Choroid plexus epithelial cell (primary cell): ENCODE measurements at places on chromosomes 2 and 18.

DNA sequence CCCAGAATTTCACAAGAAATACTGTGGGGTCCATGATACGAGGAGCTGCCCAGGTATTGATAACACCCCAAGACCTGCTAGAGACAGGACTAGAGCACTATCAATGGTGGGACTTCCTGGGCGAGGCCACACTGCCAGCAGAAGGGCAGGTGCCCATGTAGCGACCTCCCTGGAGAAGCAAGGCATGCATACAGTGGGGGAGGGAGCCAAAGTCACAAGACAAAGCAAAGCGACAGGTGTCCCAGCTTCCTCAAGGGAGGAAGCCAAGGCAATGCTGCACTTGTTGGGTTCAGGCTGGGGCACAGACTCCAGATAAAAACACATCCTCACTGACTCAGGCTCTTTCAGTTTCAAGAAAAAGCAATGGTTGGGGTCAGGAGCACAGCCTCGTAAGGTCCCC is 7.5 kb downstream of the CD207 start:
- no peak for DNase-seq

DNA sequence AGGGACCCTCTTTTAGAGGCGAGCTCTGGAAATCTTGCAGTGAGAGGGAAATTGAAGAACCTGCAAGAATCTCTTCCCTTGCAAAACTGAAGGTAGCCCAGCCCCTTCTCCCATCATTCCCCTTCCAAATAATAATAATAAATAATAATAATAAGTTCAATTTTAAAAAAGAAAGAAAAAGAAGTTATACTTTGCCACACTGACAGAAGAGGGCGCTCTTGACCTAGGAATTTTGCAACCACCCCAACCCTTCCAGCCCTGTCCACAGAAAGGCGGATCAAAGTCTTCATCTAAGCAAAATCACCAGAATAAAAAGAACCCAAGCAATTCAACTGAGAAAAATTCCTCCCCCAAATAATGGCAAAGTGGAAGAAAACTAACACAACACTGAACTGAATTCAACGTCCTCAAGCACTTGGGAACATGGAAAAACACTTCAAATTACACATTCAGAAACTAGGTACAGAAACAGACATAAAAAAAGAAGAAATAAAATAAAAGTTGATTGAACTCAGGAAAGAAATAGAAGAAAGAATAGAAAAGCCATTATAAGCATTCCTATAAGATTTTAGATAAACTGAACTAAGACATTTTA is 98.9 kb upstream of the GLS start:
- peak; percentile 86 for DNase-seq

- peak; percentile 86 for DNase-seq
These were observed 246.2 kb downstream of the XIRP2 start for GRCh38 chr2:167134381-167135072.

DNA sequence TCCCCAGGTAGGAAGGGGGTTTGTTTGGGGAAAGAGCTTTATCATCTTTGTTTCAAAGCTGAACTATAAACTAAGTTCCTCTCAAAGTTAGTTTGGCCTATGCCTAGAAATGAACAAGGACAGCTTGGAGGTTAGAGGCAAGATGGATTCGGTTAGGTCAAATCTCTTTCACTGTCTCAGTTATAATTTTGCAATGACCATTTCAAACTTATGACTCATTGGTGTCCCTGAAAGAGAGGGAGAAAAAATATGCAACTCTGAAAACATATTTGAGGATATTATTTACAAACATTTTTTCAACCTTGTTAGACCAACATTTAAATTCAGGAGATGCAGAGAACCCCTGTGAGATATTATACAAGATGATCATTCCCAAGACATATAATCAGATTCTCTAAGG is 95.7 kb downstream of the EFEMP1 start:
- peak; percentile 43 for DNase-seq

DNA sequence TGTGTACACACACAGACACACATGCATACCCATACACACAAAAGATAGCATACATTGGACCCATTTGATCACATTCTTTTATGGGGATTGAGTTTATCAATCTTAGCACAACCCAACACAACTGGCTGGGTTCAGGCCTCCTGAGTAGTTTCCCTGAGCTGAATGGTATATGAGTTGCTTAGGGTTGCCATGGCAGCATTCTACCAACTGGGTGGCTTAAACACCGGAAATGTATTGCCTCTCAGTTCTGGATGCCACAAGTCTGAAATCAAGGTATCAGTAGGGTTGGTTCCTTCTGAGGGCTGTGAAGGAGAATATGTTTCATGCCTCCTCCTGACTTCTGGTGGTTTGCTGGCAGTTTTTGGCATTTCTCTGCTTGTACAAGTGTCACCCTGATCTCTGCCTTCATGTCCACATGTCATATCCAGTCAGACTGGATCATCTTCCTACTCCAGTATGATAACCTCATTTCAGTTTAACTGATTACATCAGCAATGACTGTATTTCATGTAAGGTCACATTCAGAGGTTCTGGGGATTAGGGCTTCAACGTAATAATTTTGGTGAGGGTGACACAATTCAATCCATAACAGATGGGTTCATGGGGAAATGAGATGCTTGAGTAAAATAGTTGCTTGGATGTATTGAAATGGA is 212.7 kb downstream of the KCNE4 start:
- DNase-seq, result no peak

GRCh38 chr2:29113891-29114321 is 1.3 kb upstream of the CLIP4 start:
- DNase-seq, result peak; percentile 88

DNA sequence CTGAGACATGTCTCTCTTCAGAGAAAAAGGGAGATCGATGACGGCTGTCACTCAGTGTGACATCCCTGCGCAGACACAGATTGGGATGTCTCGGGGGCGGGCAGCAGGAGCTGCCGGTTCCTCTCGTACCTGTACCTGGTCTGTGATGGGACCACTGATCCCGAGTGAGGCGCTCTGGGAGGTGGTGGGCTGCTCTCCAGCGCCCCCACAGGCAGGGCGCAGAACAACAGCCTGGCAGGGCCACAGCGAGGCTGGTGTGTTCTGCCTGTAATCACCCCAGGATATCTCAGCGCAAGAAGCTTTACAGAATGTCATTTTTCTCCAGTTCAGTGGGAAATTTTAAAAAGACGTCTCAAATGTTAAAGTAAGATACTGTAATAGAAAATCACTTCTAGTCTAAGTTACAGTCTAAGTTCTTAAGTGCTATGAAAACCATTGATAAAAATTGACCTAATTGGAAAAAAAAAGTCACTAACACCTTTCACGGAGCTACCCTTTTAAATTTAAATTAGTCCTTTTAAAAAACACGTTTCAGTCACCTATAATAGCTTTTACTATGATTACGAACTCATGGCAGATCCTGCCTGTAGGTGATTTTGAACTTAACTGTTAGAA is 189.8 kb downstream of the SNTG2 start:
- DNase-seq, result peak; percentile 34

DNA sequence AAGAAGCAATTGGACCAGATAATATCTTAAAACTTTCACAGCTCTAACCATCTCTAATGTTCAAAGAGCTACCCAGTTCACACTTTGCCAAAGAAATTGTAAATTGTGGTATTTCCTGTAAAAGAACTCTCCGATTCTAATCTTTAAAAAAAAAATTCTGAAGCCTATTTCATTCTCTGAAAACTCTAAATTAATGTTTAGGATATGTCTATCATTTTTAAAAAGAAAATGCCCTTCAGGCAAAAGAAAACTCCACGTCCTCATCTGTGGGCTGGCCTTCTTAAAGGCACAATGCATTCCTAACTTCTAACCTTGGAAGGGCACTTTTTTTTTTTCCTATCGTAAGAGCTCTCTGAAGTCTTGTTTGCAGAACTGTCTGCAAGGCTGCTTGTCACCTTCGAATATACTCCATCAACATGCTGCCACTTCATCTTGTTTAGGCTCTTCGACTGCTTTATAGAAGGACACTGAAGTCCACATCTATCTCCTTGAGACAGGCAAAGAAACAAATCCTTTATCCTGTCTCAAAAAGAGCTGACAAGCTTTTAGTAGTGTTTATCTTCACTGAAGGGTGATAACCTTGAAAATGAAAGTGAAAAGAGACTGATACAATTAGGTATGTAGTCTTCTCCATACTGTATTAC is 124.3 kb upstream of the SLC39A10 start:
- DNase-seq, result peak; percentile 68

- DNase-seq, result no peak
These were observed 26.8 kb downstream of the SH3YL1 start for GRCh38 chr2:236993-237539.

GRCh38 chr2:939936-940601 is 10.6 kb upstream of the SNTG2 start:
- DNase-seq, result peak; percentile 56

- peak; percentile 39 for DNase-seq
These were observed 10.4 kb downstream of the WDR7 start for GRCh38 chr18:56661360-56662062.

- no peak for DNase-seq
These were observed 67.1 kb upstream of the PXDN start for GRCh38 chr2:1811258-1811970.

DNA sequence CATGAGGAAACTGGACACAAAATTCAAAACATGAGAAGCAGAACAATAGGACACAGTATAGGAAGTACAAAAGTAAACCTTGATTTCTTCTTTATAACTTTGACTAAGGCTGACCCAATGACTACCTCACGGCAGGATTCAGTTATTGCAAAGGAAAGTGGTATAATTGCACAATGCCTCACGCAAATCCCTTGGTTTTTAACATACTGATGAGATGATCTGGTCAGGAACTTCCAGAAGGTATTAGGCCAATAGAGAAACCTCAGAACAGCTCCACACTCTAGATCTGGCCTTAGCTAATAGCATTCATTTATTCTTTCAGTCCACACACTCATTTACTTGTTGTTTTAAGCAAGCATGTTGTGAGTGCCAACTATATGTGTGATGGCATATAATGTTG is 1526.9 kb upstream of the ACVR2A start:
- DNase-seq, result peak; percentile 94

- no peak for DNase-seq
These were observed 187.8 kb upstream of the SIX3 start for GRCh38 chr2:44753552-44754285.
